ENCODE measurements at places on chromosomes 3 and 15.

DNA sequence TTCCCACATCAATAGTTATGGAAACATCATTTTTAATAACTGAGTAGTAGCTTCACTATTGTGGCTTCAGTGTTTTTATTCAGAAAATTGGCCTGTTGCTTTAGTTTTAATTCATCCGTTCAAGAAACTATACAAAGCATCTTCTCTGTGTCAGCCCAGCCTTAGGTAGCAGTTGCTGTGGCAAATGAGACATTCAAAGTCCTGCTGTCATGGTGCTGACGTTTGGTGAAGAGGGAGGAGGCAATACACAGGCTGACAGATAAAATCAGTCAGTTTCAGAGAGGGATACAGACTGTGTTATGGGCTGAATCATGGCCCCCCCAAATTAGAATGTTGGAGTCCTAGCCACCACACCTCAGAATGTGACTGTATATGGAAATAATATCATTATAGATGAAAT lies 56.5 kb downstream of the SLC7A14 start:
- DNase-seq, result no peak

- DNase-seq, result no peak
Observed at GRCh38 chr3:17065881-17066280, 181.1 kb downstream of the PLCL2 start.

DNA sequence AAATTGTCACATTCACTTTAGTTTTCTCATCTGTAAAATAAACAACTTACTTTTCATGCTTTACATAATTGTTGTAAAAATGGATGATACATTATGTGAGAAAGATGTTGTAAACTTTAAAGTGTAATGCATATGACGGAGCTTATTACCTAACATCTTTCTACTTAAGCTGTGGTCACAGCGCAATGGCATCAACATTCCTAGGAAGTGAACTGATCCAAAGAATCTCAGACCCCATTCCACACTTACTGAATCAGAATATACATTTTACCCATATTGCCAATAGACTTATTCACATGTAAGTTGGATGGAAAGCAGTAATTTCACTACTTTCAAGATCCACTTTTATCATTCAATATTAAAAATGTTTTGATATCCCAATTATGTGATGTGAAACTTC lies 497.5 kb downstream of the FGF12 start:
- DNase-seq, result no peak

DNA sequence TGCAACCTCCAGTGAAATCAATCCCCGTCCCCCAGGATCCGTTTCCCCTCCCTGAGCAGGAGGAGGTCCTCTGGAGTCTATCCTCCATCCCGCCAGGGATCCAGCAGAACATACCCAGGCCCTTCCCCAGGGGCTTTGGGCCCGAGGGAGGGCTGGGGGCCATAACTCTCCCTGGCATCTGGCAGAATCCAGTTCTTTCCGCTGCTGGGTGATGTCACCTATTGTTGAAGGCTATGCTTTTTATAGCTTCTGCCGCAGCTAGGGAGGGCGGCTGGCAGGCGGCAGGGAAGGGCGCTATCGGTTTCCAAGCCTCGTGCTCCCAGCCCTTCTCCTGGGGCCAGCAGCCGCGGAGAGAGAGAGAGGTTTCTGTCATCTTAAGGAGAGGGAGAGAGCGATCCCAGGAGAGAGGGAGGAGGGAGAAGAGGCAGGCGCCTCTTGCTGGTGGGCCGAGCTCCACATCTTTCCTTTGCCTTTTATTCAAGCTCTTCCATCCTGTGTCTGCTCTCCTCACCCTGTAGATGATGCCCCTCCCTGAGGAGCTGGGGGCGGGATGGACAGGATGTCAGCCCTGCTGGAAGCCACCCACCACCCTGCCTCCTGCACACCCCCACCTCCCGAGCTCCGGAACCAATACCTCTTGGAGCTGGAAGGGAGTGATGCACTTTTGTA lies 120.1 kb downstream of the ANP32A start:
- DNase-seq, result no peak

DNA sequence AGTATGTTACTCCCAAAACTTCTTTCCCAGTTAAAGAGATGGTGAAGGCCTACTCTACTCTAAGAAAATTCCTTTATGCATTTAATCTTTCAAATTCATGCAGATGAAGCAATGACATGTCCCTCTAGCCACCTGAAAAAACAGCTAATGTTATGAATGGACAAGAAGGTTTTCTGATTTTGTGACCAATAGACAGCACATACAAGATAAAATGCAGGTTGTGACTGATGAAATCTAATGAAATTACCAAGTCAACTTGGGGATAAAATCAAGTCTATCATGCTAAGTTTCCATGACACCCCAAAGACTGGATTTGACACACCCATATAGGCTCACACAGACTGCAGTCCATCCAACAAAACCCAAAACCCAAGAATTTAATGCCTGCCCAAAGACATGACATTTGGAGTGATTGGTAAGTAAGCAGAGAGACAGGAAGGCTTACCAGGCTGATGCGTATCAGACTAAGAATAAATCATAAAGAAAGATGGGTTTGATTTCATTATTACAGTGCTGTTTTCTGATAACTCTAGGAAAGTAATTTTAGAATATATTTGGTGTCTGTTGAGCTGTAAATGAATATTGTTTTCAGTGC lies 26.4 kb downstream of the CD47 start:
- no peak for DNase-seq

GRCh38 chr3:15017191-15017590 lies 47.9 kb downstream of the MRPS25 start:
- no peak for DNase-seq

GRCh38 chr3:109900783-109901182 lies 563.4 kb upstream of the DPPA4 start:
- no peak for DNase-seq

- no peak for DNase-seq
Observed at GRCh38 chr15:78194568-78194925, 39.8 kb downstream of the ACSBG1 start.

- no peak for DNase-seq
Observed at GRCh38 chr3:139541532-139542288, 2.2 kb upstream of the RBP1 start.

GRCh38 chr3:111282024-111282423 lies 210.4 kb downstream of the NECTIN3 start:
- no peak for DNase-seq

- no peak for DNase-seq
Observed at GRCh38 chr3:146818866-146819265, 213.7 kb upstream of the PLSCR5 start.

- no peak for DNase-seq
Observed at GRCh38 chr3:10274601-10275000, 18.1 kb downstream of the GHRL start.

DNA sequence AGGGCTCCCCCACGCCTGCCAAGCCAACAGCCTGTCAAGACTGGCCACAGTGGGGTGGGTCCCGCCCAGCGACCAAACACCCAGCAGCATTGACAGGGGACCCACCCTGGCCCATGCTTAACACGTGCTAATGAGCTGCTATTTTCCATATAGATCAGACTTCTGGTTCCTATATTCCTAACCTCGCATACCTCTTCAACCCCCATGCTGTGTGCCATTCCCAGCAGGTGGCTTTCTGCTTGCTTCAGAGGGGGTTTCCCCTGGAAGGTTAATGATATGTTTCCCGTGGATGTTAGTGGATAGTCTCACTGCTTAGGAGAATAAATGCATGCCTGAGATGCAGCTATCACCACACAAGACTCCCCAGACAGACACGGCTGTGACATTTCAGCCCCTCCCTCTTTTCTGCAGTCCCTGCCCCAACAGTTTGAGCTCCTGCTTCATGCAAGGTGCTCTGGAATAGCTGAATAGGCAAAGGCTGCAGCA lies 37.9 kb upstream of the MGLL start:
- DNase-seq, result no peak

GRCh38 chr3:117898722-117899522 lies 1135.7 kb downstream of the IGSF11 start:
- no peak for DNase-seq

DNA sequence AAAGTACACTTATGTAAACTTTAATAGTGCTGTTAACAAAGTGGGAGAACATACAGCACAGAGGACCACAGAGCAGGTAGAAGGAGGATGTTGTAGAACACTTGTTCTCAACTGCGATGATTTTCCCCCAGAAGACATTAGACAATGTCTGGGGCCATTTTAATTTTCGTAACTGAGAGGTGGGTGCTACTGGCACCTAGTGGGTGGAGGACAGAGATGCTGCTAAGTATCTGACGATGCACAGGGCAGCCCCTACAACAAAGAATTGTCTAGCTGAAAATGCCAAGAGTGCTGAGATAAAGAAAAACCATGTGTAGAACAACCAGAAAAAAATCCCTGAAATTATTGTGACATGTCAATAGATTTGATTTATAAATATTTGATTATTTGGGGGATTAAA lies 5.0 kb upstream of the KBTBD8 start:
- no peak for DNase-seq

GRCh38 chr3:73280746-73281145 lies 219.3 kb downstream of the EBLN2 start:
- no peak for DNase-seq

GRCh38 chr3:186164696-186165095 lies 55.8 kb upstream of the ETV5 start:
- no peak for DNase-seq

DNA sequence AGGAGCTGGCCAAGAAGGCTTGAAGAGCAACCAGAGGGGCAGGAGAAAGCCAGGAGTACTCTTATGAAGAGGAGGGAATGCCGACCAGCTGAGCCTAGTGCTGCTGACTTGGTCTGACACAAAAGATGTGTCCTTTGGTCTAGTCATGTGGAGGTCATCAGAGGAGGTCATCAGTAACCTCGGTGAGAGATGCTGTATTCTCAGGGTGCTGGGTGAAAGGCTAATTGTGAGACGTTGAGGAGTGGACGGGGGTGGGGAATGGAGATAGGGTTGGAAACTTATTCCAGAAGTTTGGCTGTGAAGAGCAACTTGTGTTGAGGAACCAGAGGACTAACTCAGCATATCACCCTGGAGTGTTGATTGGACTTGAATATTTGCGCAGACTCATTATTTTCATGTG lies 5.5 kb downstream of the CRTC3 start:
- DNase-seq, result no peak

GRCh38 chr3:144257381-144257780 lies 285.8 kb downstream of the DIPK2A start:
- DNase-seq, result no peak

DNA sequence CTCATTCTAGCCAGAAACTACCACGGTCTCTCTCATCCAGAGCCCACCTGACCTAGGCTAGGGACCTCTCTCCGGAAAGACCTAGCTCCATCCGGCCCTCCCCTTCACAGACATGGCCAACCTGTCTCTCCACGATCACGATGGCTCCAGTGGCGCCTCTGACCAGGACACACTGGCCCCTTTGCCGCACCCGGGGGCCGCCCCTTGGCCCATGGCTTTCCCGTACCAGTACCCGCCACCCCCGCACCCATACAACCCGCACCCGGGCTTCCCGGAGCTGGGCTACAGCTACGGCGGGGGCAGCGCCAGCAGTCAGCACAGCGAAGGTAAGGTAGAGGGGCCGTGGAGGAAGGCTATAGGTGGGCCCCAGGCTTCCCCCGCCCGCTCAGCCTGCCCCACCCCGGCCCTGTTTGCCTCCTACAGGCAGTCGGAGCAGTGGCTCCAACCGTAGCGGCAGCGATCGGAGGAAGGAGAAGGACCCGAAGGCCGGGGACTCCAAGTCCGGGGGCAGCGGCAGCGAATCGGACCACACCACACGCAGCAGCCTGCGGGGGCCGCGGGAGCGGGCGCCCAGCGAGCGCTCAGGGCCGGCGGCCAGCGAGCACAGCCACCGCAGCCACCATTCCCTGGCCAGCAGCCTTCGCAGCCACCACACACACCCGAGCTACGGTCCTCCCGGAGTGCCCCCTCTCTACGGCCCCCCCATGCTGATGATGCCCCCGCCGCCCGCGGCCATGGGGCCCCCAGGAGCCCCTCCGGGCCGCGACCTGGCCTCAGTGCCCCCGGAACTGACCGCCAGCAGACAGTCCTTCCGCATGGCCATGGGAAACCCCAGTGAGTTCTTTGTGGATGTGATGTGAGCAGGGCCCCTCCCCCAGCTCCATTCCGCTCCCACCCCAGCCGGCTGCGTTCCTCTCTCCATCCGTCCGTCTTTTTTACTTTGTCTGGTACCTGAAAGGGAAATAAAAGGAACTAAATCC lies 4.5 kb upstream of the AP2M1 start:
- no peak for DNase-seq

DNA sequence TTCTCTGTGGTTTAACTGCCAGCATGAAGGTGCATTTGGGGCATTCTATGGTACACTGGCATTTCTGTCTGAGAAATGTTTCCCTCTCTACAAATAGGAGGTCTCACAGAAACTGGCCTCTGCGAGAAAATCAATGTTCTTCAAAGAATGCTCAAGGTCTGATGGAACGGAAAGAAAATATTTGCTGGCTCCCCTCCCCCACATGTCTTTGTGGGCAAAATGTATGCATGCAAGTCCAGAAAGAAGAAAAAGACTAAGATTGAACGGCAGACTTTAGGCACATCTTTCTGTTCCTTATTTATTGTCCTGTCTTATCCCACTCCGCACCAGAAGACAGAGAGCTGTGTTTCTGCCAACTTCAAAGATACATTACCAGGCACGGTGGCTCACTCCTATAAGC lies 83.9 kb upstream of the PSMD6 start:
- no peak for DNase-seq

DNA sequence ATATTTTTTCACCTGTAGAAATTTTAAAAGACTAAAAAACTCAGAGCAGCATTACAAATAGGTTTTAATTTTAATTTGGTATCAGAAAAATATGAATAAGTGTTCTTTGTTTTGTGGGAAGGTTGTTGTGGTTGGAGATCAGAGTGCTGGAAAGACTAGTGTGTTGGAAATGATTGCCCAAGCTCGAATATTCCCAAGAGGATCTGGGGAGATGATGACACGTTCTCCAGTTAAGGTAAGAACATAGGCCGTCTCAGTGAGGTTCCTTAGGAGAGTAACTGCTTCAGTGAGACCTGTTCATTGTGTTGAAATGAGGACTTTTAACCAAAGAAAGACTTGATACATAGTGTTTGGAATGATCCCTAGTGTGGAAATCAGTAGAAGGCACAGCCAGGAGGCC lies 44.8 kb downstream of the OPA1 start:
- DNase-seq, result no peak

DNA sequence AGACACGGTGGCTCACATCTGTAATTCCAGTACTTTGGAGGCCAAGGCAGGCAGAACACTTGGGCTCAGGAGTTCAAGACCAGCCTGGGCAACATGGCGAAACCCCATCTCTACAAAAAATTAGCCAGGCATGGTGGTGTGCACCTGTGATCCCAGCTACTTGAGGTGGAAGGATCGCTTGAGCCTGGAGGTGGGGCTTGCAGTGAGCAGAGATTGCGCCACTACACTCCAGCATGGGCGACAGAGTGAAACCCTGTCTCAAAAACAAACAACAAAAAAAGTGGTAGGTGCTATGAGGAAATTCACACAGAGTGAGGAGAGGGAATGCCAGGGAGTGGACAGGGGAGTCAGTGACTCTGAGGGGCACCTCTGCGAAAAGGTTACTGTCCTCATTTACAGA lies 29.4 kb downstream of the RPN1 start:
- DNase-seq, result no peak

- no peak for DNase-seq
Observed at GRCh38 chr3:19334120-19334519, 185.8 kb downstream of the KCNH8 start.

- no peak for DNase-seq
Observed at GRCh38 chr3:8371085-8371551, 130.5 kb upstream of the LMCD1 start.

GRCh38 chr3:134699141-134699711 lies 48.4 kb upstream of the KY start:
- DNase-seq, result no peak

All from activated naive CD4-positive, alpha-beta T cell (primary cell).